Calu3 (cell line): ENCODE measurements at places on chromosomes 1 and 21.

DNA sequence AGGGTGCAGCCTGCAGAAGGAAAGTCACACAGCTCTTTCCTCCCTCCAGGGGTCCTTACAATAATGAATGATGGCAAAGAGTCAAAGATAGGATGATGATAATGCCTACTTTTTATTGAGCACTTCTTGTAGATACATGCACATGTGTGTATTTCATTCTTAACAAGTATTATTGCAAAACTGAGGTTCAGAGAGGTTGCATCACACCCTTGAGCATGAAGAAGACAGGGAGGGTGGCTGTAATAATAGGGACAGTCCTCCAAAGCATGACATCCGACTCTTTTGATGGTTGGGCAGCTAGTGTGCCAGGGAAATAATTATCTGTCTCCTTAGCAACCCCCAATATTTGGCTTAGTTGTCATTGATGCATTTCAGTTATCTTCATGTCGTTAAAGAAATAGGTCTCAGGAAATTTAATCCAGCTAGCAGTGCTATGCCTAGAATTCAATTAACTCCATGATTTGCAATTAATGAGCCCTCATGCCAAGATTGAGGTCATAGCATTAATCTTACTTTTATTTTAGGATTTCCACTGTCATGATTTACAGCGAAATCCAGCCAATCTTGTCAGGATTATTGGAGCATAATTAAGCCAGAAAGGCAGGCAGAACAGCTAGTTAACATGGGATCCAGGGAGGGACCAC is 35.0 kb downstream of the DNAJC6 start:
- DNase-seq, result no peak

DNA sequence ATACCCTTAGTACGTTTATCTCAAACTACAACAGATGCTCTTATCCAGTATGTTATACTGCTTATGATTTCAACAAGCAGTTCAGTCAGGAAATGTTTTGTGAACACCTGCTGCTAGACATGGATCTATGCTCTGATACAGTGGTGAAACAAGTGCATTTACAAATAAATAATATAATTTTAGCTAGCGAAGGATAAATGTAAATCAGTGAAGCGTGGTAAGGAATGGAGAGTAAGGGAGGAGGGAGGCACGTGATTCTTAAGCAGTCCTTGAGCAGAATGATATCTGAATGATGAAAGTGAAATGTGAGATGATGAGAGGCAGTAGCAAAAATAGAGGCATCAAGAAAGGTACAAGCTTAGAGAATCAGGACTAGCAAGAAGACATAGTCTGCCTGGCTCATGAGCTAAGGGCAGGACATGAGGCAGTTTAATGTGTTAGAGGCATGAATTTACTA is 6.3 kb downstream of the TSNAX start:
- no peak for DNase-seq

DNA sequence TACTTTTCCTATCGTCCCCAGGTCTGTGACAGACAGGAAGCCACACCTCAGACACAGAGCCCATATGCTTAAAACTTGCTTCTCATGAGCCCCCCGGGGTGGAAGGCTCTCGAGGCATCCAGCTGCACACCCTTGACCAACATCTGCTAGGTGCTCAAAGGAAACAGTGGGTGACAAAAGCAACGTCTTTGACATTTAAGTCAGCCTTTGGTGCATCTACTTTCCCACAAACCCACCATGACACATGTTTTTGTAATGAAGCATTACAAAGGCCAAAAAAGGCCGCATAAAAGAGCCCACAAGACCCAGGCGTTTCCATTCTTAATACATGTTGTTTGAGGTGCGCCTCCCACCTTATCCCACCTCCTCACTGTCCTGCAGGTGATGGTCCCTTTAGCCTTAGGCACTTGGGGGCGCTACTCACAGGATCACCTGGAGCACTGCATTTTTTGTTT is 11.8 kb upstream of the FASLG start:
- no peak for DNase-seq

DNA sequence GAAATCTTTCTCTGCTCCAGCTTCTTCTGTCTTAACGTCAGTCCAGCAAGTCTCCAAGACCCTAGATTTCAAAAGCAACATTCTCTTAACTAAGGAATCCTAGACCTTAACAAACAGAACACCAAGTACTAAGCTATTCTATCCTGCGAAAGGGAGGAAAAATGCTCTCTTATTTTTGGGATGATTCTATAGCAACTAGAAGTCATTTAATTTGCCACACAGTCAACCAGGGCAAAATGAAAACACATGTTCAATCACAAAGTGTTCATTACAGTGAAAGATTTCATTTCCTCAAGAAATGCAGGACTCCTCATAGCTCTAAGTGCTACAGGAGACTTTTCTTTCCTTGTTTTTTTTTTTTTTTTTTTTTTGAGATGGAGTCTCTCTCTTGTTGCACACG is 36.2 kb upstream of the DOCK7 start:
- no peak for DNase-seq

GRCh38 chr1:113307771-113308445 is 82.4 kb upstream of the MAGI3 start:
- no peak for DNase-seq

- no peak for DNase-seq
Measured at GRCh38 chr1:118271883-118272282, 86.9 kb upstream of the SPAG17 start.

DNA sequence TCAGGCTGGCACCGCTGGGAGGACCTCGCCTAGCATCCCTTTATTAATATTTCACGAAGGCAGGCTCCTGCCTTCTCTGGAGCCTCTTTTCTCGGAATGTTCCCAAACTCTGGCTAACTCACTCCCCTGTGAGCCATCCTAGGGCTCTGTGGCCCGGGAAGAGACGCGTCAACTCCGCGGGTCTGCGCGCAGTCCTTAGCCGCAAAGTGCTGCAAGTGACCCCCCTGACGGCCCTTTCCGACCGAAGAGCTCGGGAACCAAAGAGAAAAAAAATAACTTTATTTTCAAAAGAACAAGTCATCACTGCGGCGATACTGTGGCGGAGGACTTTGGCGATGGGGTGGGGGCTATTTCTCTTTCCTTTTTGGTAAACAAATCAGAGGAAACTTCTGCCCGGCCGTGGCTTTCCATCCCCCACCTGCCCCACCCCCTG is 14.6 kb downstream of the NR5A2 start:
- no peak for DNase-seq

DNA sequence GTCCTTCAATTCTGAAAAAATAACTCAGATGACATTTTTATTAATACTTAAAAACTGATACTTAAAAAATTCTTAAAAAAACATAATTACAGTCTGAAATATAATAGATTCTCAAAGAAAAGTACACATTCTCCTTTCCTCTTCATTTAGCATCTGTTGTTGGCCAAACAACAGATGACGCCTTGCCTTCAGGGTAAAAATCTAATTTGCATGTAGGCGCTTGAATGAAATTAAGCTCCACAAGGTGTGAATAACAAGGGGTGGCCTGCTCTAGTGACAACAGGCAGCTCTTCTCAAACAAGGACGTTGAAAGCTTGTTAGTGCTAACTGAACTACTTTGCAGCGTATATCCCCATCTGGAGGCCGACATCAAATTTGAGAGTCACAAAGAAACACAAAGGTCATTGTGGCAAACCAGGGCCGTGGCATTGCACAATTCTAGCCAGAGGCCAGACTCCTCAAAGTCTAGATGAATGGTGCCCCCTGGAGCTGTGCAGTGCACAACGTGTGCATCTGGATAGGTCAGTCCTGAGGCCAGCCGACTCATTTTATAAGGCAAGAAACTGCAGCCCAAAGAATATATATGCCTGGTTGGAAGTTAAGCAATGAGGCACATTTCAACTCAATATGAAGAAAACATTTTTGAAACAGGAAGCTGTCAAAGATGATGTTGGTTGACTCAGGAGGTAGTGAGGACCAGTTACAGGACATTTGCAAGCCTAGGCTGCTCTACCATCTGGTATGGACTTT is 459.2 kb upstream of the RUNX1 start:
- DNase-seq, result peak; percentile 68

DNA sequence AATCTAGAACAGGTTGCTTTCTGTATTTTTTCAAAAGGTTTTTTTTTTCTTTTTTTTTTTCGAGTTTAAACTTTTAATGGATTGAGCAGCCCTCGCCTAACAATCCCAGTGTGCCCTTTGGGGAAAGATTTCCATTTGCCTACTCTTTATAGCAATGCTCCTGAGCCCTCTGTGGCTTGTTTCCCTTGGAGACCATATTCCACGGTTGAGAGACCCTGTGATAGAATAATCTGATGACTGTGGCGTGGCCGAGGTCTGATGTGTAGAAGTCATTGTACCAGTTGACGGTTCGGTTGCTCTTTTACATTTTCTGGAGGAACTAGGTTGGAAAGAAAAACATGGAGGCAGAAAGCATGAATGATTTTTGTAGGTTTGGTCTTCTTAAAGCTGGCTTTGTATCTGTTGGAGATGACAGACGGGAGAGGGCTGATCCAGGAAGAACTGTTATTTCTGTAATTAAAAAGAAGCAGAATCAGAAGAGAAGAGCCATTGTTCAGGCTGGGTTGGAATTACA is 305.7 kb upstream of the NRIP1 start:
- DNase-seq, result no peak

DNA sequence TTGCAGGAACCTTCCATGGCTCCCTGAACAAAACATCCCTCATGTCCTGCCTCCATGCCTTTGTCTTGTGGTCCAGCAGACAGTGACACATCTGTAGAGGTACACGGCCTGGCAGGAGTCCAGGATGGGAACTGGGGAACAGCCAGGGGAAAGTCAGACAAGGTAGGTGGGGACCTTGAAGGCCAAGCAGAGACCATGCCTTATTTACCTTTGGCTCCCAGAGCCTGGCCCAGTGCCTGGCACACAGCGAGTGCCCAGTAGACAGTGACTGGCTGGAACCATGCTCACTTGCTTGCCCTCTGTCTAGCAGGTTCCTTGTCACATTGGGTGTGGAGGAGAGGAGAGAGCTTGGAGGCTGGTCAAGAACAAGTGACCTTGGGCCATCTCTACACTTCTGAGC is 81.0 kb downstream of the BCAR3 start:
- no peak for DNase-seq

DNA sequence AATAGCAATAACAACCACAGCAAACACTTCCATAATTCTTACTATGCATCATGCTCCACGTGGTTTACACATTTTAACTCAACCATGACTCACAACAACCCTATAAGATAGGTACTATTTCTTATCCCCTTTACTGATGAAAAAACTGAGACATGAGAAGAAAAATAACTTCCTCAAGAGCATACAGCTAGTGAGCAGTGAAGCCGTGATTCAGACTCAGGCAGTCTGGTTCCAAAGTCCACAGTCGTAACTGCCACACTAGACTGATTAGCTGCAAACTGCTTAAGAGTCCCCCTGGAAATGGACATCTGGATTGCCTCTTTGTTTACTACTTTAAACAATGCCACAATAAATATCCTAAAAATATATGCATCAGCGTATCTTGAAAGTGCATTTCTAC is 55.7 kb downstream of the PLD5 start:
- DNase-seq, result peak; percentile 43

DNA sequence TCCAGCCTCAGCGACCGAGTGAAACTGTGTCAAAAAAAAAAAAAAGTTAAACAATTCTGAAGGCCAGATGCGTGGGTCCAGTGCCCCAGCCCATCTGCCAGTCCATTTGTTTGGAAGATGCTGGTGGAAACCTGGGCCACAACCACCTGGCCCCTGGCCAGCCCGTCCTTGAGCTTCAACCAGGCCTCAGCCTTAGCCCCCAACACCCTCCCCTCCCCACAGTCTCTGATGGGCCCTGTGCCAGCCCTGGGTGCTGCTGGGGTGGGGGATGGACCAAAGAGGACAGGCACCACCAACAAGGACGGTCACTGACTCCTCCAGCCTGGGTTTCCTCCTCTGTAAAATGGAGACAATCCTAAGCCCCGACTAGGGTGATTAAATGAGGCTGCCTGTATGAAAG is 19.6 kb upstream of the PLEKHG5 start:
- DNase-seq, result no peak

DNA sequence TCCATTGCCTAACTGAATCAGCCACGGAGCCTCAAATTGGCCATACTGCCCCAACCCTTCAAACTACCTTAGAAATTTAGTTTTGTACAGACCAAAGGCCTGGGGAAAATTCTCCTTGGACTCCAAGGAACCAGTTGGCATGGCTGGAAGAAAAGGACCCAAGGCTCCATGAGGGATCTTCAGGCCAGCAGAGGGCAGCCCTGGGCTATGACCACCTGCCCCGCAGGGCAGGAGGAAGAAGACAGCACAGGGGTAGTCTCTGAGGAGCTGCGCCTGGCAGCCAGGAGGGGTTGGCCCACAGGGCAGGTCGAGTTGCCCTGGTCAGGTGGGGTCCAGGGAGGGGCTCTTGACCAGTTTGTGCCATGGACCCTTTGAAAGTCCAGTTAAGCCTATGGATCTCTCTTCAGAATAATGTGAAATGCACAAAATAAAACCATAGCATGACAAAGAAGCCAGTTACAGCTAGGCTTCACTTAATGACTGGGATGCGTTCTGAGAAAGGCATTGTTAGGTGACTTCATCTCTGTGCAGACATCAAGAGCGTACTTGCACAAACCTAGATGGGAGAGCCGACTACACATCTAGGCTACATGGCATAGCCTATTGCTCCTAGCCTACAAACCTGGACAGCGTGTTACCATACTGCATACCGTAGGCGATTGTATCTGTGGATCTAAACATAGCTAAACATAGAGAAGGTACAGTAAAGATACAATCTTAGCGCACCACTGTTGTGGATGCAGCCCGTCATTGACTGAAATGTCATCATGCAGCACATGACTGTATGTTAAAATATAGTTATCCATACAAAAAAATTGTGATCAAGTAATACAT is 26.1 kb downstream of the CACNA1S start:
- peak; percentile 85 for DNase-seq

GRCh38 chr1:58456470-58456869 is 90.1 kb downstream of the OMA1 start:
- no peak for DNase-seq

GRCh38 chr1:39927538-39927937 is 25.8 kb upstream of the MYCL start:
- DNase-seq, result no peak

GRCh38 chr1:185058876-185059275 is 13.5 kb downstream of the RNF2 start:
- no peak for DNase-seq

DNA sequence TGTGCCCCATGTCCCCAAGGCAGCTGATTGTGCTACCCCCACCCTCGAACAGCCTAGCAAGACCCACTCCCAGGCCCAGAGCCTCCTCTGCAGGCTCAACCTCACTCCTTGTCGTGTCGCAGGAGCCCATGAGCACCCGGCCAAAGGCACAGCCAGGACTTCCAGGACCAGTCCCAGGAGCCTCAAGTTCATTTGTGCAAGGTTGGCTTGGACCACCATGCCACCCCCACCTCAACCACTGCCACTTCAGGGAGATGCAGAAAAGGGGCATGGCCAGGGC is 54.4 kb upstream of the KRTAP11-1 start:
- DNase-seq, result no peak

DNA sequence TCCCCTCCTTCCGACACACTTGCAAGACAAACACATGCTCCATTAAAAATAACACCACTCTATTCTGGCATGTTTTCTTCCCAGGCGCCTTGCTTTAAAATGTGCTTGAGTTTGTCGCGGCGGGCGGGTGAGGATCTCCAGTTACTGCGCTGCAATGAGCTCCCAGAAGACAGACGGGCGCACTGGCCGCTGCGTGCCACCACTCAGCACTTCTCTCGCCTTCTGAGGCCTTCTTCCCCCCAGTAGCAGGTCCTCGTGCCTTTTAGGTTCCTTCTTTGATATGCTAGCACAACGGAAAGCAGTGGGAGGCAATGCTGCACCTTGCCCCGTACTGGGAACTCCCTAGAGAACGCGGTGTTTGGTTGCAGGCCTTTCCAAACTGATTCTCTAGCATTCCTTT is 279.5 kb upstream of the NR5A2 start:
- no peak for DNase-seq

GRCh38 chr1:206975306-206975705 is 5.0 kb upstream of the FCAMR start:
- DNase-seq, result no peak
